ENCODE measurements at places on chromosomes 5 and 9.

- no peak for DNase-seq
These were observed 450.3 kb upstream of the CLINT1 start for GRCh38 chr5:158309088-158309807.

DNA sequence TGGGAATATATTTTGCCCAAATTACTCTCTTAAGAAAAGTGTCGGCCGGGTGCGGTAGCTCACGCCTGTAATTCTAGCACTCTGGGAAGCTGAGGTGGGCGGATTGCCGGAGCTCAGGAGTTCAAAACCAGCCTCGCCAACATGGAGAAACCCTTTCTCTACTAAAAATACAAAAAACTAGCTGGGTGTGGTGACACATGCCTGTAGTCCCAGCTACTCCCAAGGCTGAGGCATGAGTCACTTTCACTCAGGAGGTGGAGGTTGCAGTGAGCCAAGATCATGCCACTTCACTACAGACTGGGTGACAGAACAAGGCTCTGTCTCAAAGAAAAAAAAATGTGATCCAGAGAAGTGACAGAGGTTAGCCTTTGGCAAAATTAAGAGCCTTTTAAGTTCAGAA, 26.4 kb upstream of the TMEM171 start:
- DNase-seq = no peak

DNA sequence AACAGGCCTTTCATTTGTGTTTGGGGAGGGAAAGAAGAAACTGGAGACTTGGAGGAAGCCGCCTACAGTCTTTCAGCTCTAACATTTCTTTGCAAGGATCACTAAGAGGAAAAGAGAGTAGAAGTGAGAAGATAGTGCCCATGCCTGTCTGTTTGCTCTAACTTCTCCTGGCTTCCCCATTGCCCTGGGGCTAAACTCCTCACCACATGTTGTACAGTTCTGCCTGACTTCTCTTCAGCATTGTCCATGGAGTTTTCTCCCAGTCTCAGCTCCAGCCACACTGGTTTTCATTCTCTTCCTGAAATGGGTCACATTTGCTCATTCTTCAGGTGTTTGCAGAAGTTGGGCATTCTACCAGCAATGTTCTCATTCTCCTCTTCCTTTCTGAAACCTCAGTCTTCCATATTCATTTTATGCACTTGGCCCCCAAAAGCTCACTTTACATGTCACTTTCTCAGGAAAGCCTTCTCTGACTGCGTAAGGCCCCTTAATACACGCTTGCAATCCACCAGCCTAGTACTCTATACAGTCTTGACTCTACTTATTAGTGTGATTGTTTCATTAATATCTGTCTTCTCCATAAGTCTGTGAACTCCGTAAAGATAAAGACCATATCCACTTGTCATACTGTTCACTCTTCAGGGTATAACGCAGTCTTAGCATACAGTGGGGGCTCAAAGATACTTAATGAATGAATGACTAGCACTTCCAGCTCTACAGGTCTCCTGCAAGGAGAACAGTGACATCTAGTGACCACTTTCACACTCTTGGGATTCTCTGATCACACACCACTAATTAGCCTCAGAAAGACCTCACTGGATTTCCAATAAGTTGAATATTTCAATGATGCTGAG, 40.2 kb upstream of the TRIM32 start:
- no peak for DNase-seq

DNA sequence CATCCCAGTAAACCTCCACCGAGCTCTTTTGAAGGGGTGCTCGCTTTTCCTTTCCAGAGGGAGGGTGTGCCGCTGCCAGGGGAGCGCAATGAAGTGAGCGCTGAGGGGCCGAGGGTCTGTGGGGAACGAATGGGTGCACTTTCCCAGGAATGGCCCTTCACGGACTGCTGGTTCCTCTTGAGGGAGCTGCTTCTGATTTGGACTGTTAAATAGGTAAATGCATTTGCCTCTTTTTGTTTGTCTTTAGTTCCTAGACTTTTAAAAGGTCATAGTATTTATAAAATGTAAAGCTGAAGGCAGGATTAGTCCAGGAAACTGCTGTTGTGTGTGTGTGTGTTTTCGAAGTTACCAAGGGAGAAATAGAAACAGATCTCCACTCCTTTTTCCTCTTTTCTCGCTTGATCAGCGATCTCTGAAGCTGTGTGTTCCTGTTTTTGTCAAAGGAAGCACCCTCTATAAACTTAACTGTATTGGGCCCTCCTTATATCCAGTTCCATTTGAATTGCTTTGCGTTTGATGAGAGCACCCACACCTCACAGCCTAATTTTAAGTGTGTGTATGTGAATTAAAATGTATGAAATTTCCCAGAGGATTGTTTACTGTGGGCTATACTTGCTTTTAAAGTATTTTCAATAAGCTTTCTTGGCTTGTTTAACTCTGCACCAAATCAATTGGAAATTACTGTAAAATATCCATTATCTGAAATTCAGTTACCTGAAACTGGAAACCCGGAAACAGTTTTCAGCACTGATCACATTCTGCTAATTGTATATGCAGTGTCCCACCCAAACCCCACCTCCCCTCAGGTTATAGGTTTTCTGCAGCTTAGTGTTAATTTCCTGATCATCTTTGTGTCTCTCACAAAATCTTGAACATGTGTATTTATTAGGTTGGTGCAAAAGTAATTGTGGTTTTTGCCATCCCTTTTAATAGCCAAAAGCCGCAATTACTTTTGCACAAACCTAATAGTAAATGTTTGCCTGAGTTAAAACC, 966 bp downstream of the SNX2 start:
- DNase-seq = no peak

DNA sequence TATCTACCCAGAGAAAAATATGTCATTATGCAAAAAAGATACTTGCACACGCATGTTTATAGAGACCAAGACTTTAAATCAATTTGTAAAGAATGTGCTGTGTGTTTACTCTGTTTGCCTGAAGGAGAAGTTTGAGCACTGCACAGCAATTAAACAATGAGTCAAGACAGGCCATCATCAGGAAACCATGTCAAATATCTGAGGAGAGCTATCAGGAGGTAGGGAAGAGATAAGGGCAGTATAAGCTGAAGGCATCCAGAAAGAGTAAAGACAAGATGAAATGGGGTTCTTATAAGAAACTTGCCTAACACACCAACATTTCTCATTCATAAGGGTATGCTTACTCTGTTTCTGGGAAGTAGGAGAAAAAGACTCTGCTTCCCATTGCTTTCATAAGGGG, 405.8 kb upstream of the PTGER4 start:
- no peak for DNase-seq

DNA sequence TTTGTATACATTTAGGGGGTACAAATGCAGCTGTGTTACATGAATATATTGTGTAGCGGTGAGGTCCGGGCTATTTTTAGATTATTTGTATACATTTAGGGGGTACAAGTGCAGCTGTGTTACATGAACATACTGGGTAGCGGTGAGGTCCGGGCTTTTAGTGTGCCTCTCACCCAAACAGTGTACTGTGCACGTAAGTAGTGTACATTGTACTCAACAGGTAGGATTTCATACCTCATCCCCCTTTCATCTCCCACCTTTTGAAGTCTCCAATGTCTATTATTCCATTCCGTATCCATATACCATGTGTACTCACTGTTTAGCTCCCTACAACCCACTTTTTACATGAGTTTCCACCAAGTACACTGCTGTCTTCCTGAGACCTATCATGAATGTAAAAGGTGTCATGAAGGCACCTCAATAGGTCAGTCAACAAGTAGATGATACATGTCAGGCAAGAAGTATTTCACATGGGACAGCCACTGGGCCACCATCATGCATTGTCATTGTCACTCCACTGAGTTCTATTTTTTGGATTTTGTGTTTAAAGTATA, 27.7 kb downstream of the SKP1 start:
- DNase-seq = no peak

GRCh38 chr5:148747536-148747906, 78.9 kb upstream of the ADRB2 start:
- DNase-seq = no peak

- DNase-seq = no peak
These were observed 31.2 kb downstream of the NANS start for GRCh38 chr9:98087420-98088354.

DNA sequence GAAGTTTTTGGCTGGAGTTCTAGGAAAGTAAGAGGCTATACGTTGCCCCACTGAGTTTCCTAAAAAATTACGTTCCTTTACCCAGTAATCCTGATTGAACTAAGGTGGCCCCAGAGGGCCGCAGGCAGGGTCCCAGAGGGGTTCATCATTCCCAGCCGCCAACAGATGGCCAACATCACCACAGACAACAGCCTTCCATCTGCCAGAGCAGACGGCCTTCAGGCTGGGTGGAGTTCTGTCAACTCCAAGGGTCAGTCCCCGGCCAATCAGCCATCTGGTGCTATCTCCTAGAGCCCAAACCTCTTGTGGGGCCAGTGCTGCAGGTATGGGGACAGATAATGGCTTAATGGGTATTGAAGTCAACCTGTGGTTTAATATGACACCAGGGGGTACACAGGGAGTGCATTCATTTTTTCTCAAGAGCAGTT, 30.4 kb downstream of the TBC1D2 start:
- no peak for DNase-seq

DNA sequence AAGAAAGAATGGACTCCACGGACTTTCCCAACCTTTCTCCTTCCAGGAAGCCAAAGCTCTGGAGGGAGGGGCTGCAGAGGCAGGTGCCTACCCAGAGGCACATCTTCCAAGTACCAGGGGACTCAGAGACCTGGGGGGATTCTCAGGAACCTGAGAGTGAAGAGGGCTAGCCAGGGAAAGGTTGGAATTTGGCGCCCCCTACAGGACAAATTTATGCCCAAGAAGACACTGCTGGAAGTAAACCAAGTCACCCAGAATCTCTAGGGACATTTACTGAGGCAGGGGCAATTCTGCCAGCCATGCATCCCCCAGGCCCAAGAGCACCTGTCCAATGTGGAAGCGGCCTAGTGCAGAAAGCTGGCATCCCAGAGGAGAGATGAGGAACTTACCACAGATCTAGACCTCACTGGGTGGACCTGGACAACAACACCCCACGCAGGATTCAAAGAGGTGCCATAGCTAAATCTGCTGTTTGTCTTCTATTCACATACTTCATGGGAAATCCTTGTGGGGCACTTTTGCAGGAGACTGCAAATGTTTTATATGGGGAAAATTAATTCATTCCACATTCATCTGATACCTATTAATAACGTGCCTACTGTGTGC, 25.9 kb upstream of the IDNK start:
- DNase-seq = no peak

- no peak for DNase-seq
These were observed 161.2 kb downstream of the GNA14 start for GRCh38 chr9:77486968-77487367.

DNA sequence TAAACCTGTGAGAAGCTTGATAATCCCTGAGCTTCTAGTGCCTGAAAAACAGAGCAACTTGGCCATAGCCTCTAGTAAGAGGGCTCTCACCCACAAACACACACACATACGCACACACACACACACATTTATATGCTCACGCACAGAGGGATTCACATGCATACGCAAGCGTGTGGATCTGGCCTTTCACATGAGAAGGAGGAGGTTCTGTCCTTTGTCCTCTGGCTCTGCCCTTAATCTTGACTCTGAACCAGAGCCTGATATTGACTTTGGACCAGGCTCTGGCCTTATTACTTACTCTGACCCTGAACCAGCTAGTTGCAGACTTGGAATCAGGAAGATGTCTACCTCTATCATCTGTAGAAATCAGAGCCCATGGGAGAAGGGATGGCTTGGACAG, 10.0 kb upstream of the P4HA2 start:
- no peak for DNase-seq

DNA sequence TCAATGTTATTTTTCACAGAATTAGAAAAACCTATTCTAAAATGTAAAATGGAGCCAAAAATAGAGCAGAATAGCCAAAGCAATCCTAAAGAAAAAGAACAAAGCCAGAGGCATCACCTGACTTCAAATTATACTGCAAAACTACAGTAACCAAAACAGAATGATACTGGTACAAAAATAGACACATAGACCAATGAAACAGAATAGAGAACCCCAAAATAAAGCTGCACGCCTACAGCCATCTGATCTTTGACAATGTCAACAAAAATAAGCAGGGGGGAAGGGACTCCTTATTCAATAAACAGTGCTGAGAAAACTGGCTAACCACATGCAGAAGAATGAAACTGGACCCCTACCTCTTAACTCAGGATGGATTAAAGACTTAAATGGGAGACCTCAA, 65.8 kb upstream of the PDE4D start:
- DNase-seq = no peak

DNA sequence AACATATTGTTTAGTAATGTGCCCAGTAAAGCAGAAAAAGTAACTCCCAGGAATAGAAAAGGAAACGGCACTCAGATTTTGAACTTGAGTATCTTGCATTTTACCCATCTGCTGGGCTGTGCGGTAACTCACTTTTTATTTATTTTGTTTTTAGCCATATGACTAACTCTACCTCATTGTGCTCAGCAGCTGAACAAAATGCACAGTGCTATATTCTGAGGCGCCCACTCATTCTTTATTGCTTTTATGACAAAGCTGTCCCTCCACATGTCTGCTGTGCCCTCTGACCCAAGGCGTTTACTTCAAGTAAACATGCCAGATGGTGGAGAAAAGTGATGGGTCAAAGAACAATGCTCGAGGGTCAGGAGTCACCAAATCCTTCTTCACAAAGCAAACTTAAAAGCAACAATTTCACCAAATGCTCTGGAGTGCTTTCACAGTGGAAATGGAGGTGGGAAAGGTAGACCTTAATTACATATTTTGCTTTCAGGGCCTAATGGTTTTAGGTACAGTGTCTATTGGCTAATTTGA, 215.2 kb upstream of the ELAVL2 start:
- DNase-seq = no peak

DNA sequence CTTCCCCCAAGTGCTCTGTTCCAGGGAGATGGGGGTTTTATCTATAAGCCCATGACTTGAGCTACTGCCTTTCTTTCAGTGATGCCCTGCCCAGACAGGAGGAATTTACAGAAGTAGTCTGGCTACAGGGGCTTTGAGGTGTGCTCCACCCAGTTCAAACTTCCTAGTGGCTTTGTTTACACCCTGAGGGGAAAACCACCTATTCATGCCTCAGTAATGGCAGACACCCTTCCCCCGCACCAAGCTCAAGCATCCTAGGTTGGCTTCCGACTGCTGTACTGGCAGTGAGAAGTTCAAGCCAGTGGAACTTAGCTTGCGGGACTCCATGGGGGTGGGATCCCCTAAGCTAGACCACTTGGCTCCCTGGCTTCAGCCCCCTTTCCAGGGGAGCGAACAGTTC, 154.6 kb downstream of the IZUMO3 start:
- DNase-seq = no peak

- no peak for DNase-seq
These were observed 226.2 kb downstream of the EPB41L4A start for GRCh38 chr5:112192866-112193265.

- no peak for DNase-seq
These were observed 298.0 kb upstream of the MSX2 start for GRCh38 chr5:174426388-174426787.

GRCh38 chr5:115586525-115587146, 15.6 kb downstream of the TICAM2 start:
- DNase-seq = no peak

- no peak for DNase-seq
These were observed 9.6 kb upstream of the NME5 start for GRCh38 chr5:138148811-138149210.

GRCh38 chr9:75695921-75696320, 194.6 kb upstream of the PCSK5 start:
- no peak for DNase-seq
